ENCODE measurements at places on chromosomes 11 and 22.

GRCh38 chr11:108985236-108985944, 320.5 kb downstream of the DDX10 start:
- DNase-seq: no peak

DNA sequence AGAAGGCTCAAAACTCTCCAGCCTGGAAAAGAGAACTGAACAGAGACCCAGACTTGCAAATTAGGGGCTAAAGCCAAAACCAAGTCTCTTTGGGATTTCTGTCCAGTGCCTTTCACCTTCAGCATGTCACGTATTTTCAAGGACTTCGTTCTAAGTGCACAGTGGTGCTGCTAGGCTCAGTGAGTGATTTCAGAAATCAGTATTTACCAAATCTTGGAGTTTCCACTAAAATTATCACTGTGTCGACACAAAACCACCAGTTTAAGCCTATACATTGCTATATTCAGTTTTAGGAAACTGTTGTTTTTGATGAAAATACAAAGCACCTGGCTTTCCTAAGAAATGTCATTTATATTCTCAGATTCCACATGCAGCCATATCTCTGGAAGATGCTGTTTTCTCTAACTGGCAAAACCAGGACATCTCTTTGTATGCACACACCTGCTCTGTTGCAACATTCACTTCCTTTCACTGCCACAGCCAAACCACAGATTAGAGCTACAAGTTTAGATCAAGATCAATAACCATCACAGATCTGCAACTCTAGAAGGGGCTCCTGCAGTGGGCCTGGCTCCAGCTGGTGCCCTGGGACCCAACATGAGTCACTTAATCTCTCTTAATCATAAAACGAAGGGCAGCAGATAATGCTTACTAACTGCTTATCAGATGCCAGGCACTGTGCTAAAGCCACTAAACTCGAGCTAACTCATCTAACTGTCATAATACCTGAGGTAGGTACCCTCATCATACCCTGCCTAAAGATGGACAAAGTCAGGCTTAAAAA, 22.3 kb downstream of the SMCO4 start:
- DNase-seq: no peak

DNA sequence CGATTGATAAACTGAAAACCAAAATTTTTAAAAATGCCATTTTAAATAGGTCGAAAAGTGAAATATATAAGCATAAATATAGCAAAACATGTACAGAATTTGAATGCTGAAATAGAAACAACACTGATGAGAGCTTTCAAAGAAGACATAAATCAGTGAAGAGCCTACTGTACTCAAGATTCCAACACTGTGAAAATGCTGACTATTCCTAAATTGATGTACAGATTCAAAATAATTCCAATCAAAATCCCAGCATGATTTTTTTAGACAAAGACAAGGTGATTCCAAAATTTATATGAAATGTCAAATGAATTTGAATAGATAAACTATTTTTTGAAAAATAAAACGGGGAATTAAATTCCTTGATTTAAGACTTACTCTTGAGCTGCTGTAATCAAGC, 1010.4 kb downstream of the TBC1D22A start:
- DNase-seq: no peak

- no peak for DNase-seq
Measured at GRCh38 chr22:17634696-17635095, 3.9 kb upstream of the BCL2L13 start.

- no peak for DNase-seq
Measured at GRCh38 chr22:45468872-45469271, 33.8 kb upstream of the FBLN1 start.

DNA sequence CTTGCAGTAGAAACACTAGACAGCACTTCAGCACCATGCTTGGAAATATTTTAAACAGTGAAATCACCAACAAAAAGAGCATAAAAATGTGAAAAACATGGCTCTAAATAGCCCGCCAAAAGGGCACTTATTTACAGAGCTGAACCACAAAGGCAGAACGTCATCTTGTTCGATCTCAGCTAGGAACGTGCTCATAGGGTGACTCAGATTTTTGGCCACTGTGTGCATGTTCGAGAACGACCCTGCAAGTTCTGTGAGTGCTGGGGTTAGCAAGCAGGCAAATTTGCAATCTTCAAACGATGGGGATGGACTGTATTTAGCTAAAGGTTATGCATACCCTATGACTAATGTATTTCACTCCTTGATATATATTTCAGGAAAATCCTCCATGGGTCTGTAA, 30.6 kb downstream of the OR2AT4 start:
- no peak for DNase-seq

DNA sequence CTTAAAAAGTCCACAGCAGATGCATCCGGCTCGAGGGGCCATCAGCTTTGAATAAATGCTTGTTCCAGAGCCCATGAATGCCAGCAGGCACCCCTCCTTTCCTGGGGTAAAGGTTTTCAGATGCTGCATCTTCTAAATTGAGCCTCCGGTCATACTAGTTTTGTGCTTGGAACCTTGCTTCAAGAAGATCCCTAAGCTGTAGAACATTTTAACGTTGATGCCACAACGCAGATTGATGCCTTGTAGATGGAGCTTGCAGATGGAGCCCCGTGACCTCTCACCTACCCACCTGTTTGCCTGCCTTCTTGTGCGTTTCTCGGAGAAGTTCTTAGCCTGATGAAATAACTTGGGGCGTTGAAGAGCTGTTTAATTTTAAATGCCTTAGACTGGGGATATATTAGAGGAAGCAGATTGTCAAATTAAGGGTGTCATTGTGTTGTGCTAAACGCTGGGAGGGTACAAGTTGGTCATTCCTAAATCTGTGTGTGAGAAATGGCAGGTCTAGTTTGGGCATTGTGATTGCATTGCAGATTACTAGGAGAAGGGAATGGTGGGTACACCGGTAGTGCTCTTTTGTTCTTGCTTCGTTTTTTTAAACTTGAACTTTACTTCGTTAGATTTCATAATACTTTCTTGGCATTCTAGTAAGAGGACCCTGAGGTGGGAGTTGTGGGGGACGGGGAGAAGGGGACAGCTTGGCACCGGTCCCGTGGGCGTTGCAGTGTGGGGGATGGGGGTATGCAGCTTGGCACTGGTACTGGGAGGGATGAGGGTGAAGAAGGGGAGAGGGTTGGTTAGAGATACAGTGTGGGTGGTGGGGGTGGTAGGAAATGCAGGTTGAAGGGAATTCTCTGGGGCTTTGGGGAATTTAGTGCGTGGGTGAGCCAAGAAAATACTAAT, 1.9 kb downstream of the NEAT1 start:
- DNase-seq: peak; percentile 55

DNA sequence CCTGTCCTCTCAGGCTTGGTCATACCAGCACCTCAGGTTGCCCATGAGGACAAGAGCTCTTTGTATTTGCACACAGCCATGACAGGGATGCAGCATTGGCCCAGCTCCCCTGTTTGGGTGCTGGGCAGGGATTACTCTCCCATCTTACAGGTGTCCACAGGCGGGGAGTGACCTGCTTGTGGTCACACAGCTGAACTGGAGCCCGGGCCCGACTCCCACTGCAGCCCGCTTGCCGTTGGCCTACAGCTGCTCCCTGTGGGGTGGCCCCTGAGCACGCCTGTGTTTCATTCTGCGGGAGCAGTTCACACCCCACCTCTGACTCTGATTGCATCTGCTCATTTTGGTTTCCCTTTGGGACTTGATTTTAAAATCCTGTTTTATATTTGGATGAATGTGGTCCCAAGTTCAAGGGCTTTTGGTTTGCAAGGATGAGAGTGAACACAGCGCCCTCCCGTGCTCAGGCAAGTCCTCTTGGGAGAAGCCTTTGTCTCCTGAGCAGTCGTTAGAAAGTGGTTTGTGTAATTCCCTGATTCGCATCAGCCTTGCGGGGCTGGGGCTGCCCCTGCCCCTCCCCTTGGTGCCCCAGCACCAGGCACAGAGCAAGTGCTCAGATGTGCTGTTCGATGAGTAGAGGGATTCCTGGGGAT, 9.3 kb downstream of the PICK1 start:
- DNase-seq: no peak

DNA sequence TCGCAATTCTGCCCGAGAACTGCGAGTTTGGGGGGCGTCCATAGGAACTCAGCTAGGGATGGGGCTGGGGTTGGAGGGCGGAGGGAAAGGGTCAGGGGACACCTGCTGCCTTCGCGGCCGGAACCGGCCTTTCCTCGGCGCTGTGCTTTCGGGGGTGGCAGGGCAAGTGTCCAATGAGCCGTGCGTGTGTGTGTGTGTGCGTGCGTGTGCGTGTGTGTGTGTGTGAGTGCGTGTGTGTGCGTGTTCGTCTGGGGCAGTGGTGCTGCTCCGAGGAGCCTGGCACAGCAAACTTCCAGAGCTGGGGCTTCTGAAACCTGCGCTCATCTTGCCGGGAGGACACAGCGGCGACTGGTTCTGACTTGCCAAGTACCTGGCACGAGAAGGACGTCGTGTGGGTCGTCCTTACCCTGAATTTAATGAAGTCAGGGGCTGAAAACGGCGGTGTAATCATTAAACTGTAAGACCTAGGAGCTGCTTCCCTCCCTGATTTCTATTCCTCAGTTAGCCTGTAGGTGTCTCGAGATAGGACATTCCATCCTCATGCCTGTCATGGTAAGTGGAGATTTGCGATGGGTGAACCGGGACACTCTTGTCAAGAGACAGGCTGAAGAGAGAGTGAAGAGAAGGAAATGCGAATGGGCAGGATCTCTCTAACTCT, 27.0 kb upstream of the AMOTL1 start:
- no peak for DNase-seq

GRCh38 chr11:80129396-80129795, 688.6 kb upstream of the TENM4 start:
- DNase-seq: no peak

DNA sequence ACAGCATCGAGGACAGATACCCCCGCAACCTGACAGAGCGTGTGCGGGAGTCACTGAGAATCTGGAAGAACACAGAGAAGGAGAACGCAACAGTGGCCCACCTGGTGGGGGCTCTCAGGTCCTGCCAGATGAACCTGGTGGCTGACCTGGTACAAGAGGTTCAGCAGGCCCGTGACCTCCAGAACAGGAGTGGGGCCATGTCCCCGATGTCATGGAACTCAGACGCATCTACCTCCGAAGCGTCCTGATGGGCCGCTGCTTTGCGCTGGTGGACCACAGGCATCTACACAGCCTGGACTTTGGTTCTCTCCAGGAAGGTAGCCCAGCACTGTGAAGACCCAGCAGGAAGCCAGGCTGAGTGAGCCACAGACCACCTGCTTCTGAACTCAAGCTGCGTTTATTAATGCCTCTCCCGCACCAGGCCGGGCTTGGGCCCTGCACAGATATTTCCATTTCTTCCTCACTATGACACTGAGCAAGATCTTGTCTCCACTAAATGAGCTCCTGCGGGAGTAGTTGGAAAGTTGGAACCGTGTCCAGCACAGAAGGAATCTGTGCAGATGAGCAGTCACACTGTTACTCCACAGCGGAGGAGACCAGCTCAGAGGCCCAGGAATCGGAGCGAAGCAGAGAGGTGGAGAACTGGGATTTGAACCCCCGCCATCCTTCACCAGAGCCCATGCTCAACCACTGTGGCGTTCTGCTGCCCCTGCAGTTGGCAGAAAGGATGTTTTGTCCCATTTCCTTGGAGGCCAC, 3.3 kb downstream of the FADD start:
- DNase-seq: no peak

DNA sequence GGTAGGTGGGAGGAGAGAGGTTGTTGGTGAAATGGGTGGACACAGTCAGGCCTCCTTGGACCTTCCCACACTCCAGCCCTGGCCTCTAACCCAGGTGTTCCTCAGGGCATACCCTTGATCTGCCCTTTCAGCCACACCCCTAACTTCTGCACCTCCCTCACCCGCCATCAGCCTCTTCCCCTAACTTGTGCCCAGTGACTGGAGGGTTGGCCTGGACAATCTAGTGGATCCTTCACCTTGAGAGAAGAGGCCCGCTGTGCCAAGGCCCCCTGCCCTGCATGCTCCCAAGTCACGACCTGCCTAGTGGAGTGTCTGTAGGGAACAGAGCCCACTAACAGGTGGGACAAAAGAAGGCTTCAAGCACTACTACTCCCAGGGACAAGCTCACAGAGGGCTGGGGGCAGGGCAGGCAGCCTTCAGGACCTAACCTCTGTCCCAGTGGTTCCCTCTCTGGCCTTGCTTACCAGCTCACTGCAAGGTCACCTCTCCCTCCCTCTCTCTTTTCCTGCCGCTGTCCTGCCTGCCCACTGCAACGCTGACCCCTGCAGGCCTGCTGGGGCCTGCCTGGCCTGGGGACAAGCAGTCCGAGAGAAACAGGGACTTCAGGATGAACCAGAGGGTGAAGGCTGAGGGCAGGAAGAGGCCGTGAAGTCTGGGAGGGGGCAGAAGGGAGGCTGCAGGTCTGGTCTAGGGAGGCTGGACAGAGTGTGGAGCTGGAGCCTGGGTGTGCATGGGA, 3.3 kb downstream of the SYT7 start:
- no peak for DNase-seq

DNA sequence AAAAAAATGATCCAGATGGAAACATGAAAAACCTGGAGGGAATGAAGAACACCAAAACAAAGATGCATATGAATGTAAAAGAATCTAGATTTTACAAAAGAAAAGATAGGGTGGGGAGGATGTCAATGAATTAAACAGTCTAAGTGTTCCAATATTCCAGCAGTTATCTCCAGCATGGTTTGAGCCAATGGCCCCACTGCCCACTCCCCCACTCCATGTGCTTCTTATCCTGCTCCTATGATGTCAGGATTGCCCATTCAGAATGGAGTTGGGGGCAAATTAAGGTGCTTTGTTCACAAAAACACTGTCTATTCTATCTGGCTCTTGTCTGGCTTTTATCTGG, 1.2 kb upstream of the OR52K1 start:
- DNase-seq: no peak

GRCh38 chr11:119339589-119340334, 921 bp downstream of the C1QTNF5 start:
- peak; percentile 40 for DNase-seq

- DNase-seq: no peak
Measured at GRCh38 chr11:77320351-77320750, 18.9 kb upstream of the GDPD4 start.

DNA sequence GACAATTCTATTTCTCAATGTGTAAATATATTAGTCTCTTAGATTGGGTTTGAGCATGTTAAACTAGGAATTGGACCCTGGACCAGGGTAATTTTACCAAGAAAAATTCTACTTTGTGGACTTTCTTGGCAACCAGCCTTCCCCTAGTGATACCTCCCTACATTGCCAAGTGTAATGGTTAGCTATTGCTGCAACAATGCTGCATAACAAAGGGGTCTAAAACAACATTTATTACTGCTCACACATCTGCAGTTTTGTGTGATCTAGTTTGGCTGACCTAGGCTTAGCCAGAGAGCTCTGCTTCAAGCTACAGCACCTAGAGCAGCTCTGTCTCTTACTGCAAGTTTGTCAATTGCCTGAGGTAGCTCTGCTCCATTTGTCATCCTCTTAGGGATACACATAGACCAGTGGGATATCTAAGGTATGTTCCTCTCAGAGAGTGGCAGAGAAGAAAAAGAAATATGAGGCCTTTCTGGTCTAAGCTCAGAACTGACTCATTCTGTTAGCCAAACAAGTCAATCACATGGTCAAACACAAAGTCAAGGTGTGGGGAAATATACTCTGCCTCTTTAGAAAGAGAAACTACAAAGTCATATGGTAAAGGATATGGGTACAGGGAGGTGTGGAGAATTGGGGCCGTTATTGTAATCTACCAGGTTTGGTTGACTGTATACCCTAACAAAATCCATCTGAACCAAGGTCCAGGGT, 2.0 kb upstream of the LAYN start:
- no peak for DNase-seq
